Chondrocyte (in vitro differentiated cells): ENCODE measurements at places on chromosomes 3 and 15. TPM values are rescaled to one million over a fixed set of nuclear protein-coding genes. Genes with fewer than 3 reads are reported as not detected.

DNA sequence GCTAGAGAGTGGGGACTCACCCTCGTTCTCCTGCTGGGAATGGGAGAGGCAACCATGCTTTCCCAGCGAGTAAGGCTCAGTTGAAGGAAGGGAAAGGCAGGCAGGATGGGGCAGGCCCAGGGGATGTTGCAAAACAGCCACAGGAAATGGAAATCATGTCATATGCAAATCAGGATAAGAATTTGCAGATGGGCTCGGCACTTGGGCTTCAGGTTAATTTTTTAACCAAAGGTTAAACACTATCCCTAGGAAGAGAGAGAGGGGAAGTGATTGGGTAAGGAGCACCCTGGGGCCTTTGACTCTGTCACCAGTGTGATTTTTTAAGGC lies 14.6 kb upstream of the PLA2G4E start:
- no peak overlapping the region for H3K4me3 ChIP-seq
- H3K27ac ChIP-seq, result no peak overlapping the region
- peaks cover 17% of the 10 kb centered on the region for H3K4me1 ChIP-seq
- DNase-seq, result no peak

DNA sequence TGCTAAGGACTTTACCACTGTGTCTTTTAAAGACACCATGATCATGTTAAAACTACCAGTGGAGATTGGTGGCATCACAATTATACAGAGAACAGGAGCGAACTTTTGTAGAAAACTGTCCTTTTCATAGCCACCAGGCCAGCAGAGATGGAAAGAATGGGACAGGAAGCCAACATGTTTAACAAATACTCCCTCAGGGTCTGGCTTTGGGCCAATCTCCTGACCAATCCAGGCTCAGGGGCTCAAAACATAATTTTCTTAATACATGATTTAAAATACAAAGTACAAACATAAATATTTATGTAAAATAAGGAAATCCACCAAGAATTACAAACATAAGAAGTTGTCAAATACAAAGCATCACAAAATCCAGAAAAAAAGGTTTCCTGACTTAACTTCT lies 266.0 kb downstream of the VPS13C start:
- H3K36me3 ChIP-seq, result no peaks in the 10 kb centered on the region
- no peaks in the 10 kb centered on the region for H3K4me1 ChIP-seq
- no peak overlapping the region for H3K27ac ChIP-seq
- DNase-seq, result no peak
- H3K27me3 ChIP-seq, result peaks cover 29% of the 10 kb centered on the region

The RPP25 gene
- total RNA-seq, result 12.2 to 17.8 TPM (median 17.7 TPM) in 3 replicates

The C3orf52 gene
- total RNA-seq, result 2.1 to 5.8 TPM (median 4.3 TPM) in 3 replicates

The PRICKLE2 gene
- 48.2 to 103 TPM (median 60.5 TPM) in 3 replicates for total RNA-seq
